ELR (cell line): ENCODE measurements at places on chromosomes 13 and 19.

GRCh38 chr19:39154629-39155100, 29.1 kb downstream of the PAK4 start:
- no peak for DNase-seq

DNA sequence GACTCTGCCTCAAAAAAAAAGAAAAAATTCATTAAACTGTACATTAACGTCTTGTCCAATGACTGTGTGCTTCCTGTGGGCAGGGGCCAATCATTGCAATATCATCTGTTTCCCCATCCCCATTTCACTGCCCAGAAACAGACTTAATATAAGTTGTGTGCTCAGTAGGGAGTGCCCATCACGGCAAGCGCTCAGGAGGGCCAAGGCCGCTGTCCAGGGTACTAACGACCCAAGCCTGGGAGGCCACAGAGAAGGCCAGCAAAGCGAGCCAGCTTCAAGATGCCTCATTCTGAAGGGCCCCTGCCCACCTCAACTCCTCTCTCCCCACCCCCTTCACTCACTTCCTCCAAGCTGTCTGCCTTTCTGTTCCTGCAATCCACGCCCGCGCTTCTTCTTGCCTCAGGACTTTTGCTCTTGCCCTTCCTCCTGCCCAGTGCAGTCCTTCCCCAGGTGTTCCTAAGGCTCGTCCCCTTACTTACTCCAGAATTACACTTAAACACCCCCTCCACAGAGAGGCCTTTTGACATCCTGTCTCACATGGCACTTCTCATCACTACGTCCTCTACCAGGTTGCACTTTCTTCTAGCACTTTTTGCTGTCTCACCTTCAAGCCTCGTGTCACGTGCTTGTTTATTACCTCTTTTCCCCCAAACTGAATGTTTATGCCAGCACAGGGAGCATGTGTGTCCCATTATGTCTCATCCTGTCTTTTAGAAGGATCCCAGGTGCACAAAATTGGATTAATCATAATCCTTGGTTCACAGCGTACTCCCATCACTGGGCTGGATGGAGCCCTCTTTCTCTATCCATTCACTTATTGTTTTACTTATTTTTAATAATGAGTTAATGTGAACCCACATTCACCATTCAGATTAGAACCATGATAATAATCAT, 11.3 kb upstream of the POU2F2 start:
- DNase-seq: peak; percentile 40

DNA sequence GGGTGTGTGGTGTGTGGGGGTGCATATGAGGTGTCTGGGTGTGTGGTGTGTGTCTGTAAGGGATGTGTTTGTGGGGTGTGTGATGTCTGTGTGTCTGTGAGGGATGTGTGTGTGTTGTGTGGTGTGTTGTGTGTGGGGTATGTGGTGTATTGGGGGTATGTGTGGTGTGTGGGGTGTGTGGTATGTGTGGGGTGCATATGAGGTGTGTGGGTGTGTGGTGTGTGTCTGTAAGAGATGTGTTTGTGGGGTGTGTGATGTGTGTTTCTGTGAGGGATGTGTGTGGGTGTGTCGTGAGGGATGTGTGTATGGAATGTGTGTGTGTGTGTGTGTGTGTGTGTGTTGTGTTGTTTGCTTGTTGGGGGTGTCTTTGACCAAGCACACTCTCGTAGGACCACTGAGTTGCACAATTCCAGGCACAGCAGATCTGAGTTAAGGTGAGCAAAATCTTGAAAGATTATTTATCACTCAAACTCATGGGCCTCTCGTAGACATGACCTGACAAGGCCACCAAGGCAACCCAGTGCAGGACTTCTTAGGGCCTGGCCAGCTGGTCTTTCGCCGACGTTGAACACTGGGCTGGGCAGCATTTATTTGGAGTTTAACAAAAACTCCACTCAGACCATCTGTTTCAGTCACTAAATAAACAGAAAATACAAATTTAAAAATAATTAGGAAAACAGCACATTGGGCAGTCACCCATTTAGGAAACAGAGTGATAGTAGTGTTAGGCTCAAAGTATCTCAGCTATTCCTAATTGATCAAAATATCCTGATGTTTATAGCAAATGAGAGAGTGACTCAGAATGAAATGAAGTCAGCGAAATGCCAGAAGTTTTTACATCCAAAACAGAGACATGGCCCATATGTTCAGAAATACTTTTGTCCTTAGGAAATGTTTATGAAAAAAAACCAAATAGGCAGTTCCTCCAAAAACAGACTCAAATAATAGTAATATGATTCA, 301.1 kb downstream of the FGF9 start:
- no peak for DNase-seq

DNA sequence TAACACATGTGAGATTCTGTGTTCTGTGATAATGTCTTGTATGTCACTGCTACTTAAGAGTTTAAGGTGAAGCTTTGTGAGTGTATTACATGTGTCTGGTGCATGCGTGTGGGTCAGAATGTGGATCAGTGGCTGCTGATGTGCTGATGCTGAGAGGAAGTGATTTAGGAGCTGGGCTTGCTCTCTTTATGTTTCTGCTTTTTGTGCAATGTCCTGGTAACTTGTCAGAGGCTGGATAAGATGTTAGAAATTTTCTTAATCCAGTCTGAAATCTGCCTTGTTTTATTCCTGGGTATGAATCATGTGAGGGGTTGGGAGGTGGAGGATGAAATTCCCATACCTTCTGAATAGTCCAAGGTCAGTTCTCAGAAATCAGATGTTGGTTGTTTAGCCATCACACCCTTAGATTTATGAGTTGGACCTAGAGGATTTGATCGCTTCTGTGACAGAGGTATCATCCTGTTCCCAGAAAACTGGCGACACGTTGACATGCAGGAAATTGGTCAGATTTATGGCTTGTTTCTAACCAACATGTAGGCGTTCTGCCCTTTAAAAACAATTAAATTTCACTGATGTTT, 24.5 kb upstream of the CXCL17 start:
- no peak for DNase-seq

DNA sequence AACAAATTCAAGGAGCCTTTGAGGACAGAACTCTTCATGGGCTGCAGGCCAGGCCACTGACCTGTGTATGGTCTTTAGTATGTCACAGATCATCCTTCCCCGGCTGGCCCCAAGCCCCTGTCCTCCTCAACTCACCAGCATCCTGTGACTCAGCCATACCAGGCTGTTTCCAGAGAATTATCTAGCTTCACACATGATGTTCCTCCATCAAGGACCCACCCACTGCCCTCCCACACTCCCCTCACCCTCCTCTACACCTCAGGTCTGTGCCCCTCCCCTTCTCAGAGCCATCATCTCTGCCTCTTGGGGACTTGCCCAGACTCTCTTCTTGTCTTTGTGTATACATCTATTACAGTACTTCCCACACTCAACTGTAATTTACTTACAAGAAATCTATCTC, 14.7 kb downstream of the DCT start:
- DNase-seq: no peak

GRCh38 chr13:107553838-107554237, 661.5 kb downstream of the LIG4 start:
- DNase-seq: peak; percentile 3

- no peak for DNase-seq
Measured at GRCh38 chr19:43584484-43584883, 8.9 kb downstream of the PINLYP start.
